Smooth muscle cell of the brain vasculature (primary cell): ENCODE measurements at places on chromosomes 4 and X.

DNA sequence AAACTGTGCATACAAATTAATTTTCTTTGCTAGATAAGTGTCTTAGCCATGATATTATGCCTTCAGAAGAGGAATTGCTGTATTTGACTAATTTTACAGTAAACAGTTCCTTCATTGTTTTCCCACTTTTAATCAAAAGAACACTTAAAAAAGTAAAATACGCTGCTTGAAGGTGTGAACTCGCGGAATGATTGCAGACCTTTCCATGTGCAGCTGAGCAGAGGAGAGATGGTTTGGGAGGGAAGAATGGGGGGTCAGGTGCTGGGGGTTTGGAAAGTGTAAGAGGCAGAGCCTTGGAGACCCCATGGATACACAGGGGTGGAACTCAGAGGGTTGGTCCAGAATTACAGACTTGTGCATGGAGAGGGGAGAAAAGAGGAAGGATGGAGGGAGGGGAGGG, 15.3 kb downstream of the CYTL1 start:
- no peak for DNase-seq

- DNase-seq: no peak
Observed at GRCh38 chrX:22325096-22325495, 52.4 kb downstream of the CBLL2 start.

DNA sequence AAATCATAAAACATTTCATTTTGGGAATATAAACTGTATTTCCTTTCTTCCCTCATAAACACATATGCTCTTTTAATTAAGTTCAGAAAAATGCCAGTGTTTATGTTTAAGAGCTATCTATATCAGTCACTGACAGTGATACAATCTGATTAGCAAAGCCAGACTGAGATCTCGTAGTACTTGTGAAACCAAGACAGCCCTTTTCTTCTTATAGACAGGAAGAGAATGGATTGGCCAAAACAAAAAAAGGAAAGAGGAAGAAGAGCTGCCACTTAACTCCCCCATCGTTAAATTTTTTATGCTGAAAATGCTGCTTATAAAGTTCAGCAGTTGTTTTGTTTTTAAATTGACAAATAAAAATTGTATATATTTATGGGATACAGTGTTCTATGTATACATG, 87.4 kb downstream of the PLAC1 start:
- DNase-seq: no peak

- DNase-seq: peak; percentile 32
Observed at GRCh38 chr4:147019091-147019490, 73.4 kb upstream of the TTC29 start.
